ENCODE measurements at places on chromosomes 13 and 19. TPM values are rescaled to one million over a fixed set of nuclear protein-coding genes. Genes with fewer than 3 reads are reported as not detected.

The ICAM5 gene
- total RNA-seq, result 2.9 TPM

The KLK12 gene
- not detected for total RNA-seq

The ZNF283 gene
- total RNA-seq, result 3.5 TPM

The AMER2 gene
- not detected for total RNA-seq
